ENCODE measurements at places on chromosomes 1 and 21.
A peak's percentile ranks its signal among the peaks of the same experiment; 100 is the strongest.

DNA sequence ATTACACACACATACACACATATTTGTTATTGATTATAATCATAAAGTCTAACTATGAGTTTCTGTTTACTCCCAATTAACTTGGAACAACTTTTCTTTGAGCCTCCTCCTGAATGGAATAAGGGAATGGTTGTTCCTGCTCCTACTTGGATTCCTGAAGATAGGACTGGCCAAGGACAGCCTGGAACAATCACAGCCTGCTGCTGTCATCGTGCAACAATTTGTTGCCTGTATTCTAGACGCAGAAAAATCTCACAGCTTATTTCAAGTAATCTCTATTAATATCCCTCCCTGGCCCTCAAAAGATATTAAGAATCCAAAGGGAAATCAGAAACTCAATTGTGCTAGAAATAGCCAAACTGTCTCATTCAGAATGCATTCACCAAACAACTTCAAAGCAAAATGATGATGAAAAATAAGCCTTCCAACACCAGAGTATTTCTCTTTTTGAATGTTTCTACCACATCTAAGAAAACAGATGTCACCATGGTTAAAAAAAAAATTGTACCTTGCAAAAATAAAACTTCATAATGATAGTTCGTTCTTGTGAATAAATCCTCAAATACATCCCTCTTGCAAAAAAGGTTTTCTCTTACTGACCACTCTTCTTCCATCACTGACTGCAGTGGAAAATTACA, 30.9 kb downstream of the RCAN1 start:
- DNase-seq: peak; percentile 19

- DNase-seq: no peak
Observed at GRCh38 chr21:42570841-42571387, 57.3 kb downstream of the SLC37A1 start.

- DNase-seq: peak; percentile 82
Observed at GRCh38 chr1:43711049-43711448, 3.7 kb downstream of the ST3GAL3 start.

DNA sequence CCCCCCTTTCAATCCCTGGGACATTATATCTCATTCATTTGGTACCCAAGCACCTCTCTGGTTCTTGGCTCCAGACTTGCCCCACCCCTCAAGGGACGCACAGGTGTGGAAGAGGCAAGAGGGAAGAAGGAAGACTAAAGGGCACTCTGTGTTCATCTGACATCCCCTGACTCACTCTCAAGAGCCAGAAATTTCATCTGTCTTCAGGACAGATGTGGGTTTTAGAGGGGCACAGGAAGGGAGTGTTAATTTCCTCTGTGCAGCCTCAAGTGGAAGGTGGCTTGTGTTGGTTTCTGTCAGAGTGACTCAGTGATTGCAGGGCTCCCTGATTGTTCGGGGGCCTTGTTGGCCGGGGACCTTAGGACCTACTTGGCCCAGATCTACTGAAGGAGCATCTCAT, 2.4 kb downstream of the C2CD4D start:
- no peak for DNase-seq

- no peak for DNase-seq
Observed at GRCh38 chr1:20354610-20355009, 63.9 kb downstream of the VWA5B1 start.

GRCh38 chr1:164719676-164720439, 160.9 kb downstream of the PBX1 start:
- DNase-seq: no peak

DNA sequence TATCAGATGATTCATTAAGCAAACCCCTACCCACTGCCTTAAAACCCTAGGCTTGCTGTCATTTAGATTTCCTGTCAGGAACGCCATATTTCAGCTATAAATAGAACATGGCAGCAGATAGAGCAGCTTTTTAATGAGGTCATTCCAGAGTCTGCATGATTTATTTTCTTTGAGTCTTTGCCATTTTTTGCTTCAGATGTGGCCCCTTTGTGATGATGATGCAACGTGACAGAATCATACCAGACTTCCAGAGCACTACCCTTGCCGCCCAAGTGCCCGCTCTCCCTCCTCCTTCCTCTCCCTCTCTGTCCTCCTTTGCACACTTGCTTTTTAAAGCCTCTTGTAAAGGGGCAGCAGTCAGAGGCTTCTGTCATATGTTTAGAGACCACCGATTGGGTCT, 55.5 kb upstream of the TRIM67 start:
- peak; percentile 97 for DNase-seq

GRCh38 chr1:233360525-233361102, 33.1 kb downstream of the MAP3K21 start:
- no peak for DNase-seq

GRCh38 chr1:215018555-215018954, 64.0 kb upstream of the KCNK2 start:
- no peak for DNase-seq

- DNase-seq: no peak
Observed at GRCh38 chr1:223006371-223006770, 136.7 kb downstream of the TLR5 start.

DNA sequence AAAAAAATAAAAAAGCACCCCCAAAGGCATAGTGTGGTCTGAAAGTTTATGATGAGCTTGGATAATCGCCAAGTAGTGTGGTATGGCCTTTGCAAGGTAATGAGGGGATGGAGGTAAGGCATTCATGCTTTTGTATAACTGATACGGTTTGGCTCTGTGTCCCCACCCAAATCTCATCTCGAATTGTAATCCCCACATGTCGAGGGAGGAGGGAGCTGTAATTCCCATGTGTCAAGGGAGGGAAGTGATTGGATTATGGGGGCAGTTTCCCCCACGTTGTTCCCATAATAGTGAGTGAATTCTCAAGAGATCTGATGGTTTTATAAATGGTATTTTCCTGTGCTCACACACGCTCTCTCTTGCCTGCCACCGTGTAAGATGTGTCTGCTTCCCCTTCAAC, 215.5 kb downstream of the NFIA start:
- no peak for DNase-seq

GRCh38 chr1:24918370-24918769, 11.7 kb downstream of the RUNX3 start:
- no peak for DNase-seq

- DNase-seq: peak; percentile 75
Observed at GRCh38 chr1:28064064-28064463, 24.3 kb downstream of the EYA3 start.

DNA sequence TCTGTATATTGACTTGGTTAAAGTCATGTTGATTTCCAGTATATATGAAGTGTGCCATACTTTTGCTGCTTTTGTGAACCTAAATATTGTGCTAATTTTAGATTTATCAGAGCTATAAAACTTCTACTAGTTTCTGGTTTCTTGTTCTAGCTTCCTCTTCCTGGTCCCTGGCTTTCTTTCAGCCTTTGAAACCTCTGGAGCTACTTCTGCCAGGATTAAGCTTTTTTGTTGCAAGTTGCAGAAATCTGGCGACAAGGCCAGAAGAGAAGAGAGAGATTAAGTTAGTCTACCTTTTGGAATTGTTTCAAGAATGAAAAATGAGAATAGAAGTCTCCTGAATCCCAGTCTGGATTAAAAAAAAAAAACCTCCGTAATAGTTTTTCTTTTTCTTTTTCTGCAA, 13.5 kb downstream of the RNF2 start:
- no peak for DNase-seq

DNA sequence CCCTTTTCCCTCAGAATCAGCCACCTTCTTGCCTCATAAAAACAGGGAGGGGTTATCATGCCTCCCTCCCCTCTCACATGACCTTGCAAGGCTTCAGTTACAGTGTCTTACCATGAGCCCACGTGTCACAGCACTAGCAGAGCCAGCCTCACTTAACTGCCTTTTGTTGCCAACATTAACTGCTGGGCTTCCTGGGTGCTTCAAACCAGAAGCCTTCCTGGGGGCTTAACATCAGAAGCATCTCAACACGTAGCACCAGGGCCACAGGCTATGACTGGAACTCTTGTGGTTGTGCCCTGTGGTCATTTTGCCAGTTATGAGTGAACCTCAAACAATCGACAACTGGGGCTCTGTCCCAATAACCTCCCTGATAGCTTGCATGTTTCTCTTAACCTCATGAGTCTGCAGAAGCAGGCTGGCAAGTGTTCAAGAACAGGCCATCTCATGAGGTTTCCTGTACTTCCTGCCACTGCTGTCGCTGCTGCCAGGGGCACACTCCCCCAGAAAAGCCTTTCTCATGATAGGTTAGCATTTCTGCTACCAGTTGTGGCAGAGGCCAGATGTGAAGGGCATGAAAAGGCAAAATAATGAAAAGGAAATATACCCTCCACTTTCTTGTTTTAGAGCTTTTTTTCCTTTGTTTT, 132.2 kb downstream of the GLUL start:
- DNase-seq: peak; percentile 22

GRCh38 chr1:207079706-207080241, 8.9 kb upstream of the C4BPB start:
- no peak for DNase-seq

GRCh38 chr1:94905207-94905606, 21.7 kb downstream of the CNN3 start:
- DNase-seq: no peak

- DNase-seq: no peak
Observed at GRCh38 chr1:65316233-65316632, 6.9 kb downstream of the DNAJC6 start.

DNA sequence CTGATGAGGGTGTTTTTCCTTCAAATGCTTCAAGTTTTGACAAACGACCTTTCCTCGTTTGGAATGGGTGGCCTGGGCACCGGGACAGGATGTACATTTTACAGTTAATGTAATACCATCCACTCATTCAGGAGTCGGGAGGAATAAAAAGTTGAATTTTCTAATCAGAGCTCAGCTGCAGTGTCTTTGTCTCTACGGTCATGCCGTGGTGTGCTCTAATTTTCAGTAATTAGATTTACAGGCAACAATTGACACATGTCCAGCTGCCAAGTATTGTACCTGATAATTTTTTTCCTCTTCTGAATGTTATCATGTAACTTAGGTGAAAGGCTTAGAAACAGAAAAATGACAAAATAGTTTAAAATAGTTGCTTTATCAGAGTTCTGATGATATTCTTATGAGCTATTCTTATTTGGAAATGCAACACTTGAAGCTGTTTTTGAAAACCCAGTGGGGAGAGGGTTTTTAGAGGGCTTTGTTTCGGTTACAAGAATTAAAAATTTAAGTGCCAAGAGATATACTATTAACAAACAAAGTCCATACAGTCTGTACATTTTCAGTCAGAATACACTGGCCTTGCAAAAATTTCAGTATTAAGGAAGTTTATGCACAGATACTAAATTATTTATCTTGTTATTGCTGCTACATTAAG, 1.0 kb downstream of the CDKN2C start:
- DNase-seq: no peak

- DNase-seq: no peak
Observed at GRCh38 chr1:55203064-55203463, 12.1 kb downstream of the USP24 start.

DNA sequence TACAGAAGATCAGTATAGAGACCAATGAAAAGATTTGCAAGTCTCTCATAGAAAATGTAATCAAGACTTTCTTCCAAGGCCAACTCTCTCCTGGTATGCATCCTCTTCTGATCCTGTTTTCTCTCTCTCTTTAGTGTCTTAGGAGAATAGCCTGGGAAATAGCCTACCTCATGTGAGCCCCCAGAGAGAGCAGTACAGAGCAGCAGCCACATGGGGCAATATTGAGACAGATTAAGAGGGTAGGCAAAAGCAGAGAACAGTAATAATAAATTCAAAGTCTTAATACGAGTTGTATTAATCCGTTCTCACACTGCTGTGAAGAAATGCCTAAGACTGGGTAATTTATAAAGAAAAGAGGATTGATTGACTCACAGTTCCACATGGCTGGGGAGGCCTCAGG, 61.4 kb downstream of the RNASEL start:
- no peak for DNase-seq

DNA sequence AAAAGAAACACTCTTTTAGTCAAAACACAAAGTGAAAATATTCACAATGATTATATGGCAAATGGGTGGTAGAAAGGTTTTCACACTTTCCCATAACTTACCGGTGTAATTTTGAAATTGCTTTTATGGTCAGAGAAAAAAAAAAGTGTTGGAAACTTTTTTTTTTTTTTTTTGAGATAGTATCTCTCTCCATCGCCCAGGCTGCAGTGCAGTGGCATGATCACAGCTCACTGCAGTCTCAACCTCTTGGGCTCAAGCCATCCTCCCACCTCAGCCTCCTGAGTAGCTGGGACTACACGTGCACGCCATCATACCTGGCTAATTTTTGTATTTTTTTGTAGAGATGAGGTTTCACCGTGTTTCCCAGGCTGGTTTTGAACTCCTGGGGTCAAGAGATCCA, 3.3 kb downstream of the IFNGR2 start:
- no peak for DNase-seq

- no peak for DNase-seq
Observed at GRCh38 chr1:22128392-22128791, 14.5 kb downstream of the WNT4 start.

DNA sequence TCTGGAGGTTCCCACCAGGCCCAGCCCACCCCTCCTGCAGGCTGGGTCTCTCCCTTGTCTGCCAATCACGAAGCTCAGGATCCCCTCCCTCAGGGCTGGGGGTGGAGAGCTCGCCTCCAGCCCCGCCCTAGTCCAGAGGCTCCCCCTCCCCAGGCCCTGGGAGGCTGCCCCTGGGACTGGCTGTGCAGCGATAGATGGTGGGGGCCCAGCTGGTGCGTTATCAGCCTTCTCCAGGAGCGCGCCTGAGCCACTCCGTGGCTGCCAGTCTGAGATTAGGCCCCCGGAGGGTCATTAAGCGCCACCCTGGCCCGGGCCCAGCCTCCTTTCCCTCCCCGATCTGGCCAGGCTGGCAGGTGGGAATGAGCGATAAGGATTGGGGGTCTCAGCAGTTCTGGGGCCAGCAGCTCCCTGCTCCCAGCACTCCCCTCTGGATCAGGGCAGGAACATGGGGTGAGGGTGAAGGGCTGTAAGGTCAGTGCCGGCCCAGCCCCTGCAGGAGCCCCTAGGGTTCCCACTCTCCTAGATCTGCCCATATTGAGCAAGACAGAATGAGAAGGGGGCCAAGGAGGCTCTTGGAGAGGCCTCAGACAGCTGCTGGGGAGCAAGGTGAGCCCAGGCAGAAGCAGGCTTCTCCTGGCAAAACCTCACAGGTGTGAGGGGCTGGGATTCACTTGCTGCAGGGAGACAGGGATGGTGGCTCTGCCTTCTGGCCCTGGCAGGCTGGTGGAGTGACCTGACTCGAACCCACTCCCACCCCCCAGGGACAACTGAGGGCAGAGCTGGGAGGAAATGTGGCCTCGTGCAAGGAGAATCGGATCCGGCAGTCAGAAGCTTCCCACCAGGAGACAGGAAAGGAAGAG, 8.5 kb downstream of the PDZK1IP1 start:
- DNase-seq: no peak

GRCh38 chr1:29113413-29114117, 10.1 kb downstream of the TMEM200B start:
- no peak for DNase-seq

GRCh38 chr1:93440272-93440671, 7.6 kb upstream of the FNBP1L start:
- DNase-seq: no peak

All from fibroblast of skin of back (primary cell).